ENCODE measurements at places on chromosomes 7 and 10.

DNA sequence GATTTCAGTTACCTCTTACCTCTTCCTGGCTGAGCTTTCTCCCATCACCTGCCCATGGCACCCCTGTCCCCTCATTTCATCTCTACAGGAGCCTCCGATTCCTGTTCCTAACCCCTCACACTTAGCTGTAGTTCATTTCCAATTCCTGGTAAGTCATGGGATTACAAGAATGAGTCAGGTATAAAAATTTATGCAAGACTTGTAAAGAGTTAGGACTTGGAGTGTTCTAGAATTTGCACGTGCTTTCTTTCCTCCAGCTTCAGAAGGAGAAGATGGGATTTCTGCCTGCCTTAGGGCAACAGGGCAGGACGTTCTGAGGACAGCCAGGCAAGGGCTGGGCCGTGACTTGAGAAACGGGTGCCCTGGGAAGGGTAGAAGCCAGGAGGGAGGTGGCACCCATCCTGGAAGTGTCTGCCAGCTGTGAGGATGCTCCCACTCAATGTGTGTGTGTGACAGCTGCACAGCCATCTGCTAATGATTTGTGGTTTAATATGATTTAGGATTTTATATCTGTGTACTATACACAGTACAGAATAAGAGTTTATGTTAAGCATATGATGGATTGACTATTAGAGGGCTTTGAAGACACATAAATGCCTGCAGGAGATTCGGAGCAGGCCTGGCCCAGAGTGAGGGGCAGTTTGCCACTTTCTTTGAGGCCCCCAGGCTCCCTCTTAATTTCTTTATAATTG, 81.5 kb upstream of the VIPR2 start:
- DNase-seq: no peak

DNA sequence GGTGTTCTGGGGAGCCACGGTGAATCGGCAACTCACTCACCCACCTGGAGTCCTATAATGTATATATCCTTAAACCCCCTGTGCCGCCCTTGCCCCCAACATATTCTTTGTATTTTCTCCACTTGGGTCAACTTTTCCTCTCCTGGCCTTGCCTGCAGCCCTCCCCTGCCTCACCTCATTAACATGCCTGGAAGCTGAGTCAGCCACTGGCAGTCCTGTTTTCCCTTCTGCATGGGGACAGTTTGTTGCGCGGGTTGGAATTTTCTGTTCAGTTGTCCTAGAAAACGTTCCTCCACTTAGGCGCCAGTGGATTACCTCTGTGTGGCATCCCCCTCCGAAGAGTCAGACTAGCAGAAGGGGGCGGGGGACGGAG, 97.4 kb downstream of the C10orf105 start:
- no peak for DNase-seq

DNA sequence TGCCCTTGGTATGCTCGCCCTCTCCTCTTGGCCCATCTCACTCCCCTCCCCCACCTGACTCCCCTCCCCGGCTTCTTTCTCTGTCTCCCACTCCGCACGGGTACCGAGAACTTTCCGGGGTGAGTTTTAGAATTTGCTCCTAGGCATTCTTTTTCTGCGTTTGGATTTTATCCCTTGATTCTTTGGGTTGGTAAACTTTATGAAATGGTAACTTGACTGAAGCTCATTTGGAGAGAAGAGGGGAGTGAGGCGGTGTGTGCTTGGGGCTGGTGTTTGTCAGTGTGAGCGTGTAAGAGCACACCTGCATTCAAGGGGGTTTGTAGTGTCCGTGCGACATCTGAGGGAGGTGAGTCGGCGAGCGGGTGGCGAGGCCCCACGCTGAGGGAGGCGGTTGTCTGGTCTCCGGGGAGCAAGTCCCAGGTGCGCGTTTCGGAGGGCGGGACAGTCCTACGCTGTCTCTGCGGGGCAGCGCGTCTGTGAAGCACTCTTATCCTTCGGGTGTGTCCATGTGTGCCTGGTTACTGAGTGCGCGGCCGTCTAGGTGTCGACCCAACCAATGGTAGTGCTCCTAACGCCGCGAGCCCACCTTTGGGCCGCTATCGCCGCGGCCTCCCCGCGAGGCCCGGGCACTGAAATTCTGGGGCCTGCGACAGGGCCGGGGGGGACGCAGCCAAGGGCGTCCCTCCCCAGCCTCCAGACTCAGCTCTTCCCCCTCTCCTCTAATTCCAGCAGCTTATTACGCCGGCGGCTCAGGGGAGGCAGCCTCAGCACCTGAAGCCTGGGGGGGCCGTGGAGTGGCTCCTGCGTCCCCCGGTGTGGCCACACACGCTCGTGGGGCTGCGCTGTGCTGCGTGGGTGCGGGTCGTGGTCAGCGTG, 2.6 kb upstream of the ZNF503 start:
- DNase-seq: no peak

GRCh38 chr10:120810298-120810697, 40.9 kb upstream of the WDR11 start:
- no peak for DNase-seq

GRCh38 chr10:122051609-122052385, 62.8 kb downstream of the TACC2 start:
- peak; percentile 26 for DNase-seq

GRCh38 chr7:18927134-18927533, 190.3 kb downstream of the TWIST1 start:
- DNase-seq: no peak

- DNase-seq: no peak
These were observed 49.3 kb downstream of the PPP1R17 start for GRCh38 chr7:31735991-31736982.

- DNase-seq: no peak
These were observed 25.2 kb downstream of the OGDH start for GRCh38 chr7:44631458-44632115.

- no peak for DNase-seq
These were observed 133.3 kb downstream of the TEX36 start for GRCh38 chr10:125549653-125550052.

DNA sequence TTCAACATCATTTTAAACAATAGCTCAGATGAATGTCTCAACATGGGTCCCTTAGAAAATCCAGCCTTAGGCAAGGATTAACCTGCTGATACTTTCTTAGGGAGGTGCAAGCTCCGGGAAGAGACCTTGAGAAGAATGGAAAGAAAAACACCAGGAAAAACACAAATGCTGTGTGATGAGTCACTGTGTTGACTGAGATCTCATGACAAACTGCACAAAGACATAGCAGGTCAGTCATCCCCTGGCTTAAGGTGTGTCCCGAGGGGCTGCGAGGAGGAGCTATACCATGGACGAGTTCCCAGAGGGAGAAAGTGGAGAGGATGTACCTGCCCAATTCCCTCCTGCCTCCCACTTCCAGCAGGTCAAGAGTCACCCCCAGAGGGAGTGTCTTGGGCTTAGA, 98.0 kb downstream of the TEX36 start:
- DNase-seq: no peak

GRCh38 chr10:102367441-102367840, 28.1 kb upstream of the NFKB2 start:
- no peak for DNase-seq

GRCh38 chr10:30858499-30858898, 173.2 kb downstream of the ZNF438 start:
- DNase-seq: no peak

Measured in mesenteric fat pad (tissue), 1 donor.